Sciatic nerve (tissue), 2 donors: ENCODE measurements at places on chromosomes 5 and 9. TPM values are rescaled to one million over a fixed set of nuclear protein-coding genes. Genes with fewer than 3 reads are reported as not detected.

DNA sequence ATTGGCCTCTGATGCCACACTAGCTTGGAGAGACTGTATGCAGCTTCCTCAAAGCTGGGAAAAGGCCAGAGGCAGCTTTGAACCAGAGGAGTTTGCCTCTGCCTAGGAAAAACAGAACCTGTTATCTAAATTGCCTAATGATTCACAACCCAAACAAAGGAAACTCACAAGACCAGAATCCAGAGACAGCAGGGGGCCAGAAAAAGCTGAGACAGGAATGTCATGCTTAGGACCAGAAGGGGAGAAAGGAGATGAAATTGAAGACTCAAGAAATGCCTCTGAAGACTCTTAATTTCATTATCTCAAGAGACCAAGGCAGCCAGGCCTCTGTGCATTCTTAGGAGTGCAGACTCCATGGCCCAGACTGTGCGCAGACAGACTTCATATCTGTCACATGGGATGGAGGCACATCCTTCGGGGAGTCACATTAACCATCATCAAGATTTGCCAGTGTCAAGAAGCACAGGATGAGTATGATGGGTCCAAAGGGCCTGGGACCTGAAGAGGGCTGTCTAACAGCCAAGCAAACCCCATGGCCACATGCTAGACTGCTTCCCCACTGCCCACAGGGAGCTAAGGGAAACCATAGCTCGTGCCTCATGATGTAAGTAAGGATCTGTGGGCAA is 57.3 kb downstream of the ARSB start:
- DNase-seq, result no peak

DNA sequence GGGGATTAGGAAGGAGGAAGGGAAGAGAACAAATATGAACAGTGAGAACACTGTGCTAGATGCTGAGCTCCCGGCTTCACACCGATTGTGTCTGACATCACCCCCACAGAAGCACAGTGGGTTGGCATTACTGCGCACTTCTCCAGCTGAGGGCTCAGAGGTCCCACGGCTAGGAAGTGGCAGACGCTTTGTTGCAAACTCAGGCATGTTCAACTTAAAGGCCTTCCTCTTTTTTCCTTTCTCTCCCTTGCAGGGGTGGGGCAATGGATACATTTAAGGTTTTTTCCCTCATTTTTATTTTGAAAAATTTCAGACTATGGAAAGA is 15.5 kb upstream of the SHB start:
- DNase-seq, result peak; percentile 59

- DNase-seq, result no peak
Observed at GRCh38 chr5:14123551-14123950, 19.6 kb upstream of the TRIO start.

DNA sequence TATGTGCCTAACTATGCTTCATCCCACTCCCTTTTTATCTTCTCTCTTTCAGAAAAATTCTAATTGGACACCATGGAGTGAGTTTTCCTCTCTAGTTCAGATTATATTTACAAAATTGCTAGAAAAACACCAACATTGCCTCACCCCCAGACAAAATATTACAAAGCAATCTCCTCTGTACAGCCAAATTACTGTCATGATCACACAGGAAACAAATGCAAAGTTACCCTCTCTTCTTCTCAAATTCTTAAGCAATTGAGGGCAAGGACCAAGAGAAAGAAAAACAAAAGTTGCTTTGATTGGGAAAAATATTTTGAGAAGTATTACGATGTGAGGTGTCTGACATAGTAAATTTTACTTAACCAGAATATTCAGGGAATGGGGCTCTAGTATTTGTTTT is 30.8 kb upstream of the ABCA1 start:
- DNase-seq, result no peak

- no peak for DNase-seq
Observed at GRCh38 chr9:73845954-73846690, 651.0 kb upstream of the RORB start.

GRCh38 chr5:162025312-162025711 is 42.3 kb upstream of the GABRG2 start:
- DNase-seq, result no peak

GRCh38 chr5:64292611-64293215 is 127.1 kb downstream of the RNF180 start:
- DNase-seq, result no peak

DNA sequence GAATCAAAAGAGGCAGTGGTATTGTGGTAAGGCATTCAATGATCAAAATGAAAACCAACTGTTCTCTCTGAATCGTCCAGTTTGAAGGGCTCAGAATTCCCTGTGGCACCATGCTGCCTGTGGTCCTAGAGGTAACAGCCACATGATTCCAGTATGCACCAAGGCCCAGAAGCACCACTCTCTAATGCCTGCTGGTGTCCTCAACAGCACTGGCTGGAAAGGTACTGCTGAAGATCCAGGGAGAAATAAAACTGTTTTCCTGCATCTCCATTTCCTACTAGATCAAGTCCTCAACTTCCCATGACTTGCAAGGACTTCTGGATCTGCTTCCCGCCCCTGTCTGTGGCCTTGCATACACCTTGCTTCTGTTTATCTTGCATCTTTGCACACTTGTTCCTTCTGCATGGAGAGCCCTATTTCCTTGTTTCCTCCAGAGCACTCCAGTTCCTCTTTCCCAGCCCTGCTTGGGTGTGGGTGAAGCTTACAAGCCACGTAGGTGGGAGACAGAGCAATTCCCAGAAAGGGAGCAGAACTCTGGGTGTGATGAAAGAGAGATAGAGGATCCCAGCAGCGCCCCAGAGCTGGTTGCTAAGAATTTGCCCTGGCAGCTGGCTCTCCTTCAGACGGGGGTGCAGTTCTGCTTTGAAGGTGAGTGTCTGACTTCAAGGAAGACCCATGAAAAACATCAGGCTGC is 41.0 kb upstream of the EQTN start:
- no peak for DNase-seq

GRCh38 chr5:109315245-109315644 is 94.5 kb downstream of the PJA2 start:
- no peak for DNase-seq

DNA sequence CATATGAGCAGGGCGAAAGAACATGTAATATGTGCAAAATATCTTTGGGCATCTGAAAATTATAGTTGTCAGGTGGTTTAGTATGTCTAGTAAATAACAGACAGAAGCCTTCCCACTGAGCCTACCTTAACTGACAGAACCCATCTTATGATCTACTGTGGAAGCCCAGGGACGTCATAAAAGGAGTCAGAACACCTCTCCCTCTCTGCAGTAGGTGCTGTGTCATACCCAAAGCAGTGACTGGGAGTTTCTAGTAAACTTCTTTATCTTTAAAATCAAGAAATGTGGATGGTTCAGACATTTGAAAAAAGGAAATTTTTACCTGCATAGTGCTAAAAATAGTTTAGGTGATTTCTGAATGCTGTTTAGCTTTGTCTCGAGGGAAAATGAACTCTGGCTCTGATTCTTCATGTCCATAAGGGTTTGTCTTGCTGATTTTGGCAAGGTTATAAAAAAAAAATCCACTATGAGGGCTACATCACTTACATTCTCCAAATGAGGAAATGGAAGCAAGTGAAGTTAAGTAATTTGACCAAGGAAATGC is 104.0 kb downstream of the NUDT12 start:
- no peak for DNase-seq

GRCh38 chr5:161344234-161344633 is 202.3 kb downstream of the GABRB2 start:
- no peak for DNase-seq

GRCh38 chr5:36908544-36909260 is 32.1 kb downstream of the NIPBL start:
- DNase-seq, result no peak

DNA sequence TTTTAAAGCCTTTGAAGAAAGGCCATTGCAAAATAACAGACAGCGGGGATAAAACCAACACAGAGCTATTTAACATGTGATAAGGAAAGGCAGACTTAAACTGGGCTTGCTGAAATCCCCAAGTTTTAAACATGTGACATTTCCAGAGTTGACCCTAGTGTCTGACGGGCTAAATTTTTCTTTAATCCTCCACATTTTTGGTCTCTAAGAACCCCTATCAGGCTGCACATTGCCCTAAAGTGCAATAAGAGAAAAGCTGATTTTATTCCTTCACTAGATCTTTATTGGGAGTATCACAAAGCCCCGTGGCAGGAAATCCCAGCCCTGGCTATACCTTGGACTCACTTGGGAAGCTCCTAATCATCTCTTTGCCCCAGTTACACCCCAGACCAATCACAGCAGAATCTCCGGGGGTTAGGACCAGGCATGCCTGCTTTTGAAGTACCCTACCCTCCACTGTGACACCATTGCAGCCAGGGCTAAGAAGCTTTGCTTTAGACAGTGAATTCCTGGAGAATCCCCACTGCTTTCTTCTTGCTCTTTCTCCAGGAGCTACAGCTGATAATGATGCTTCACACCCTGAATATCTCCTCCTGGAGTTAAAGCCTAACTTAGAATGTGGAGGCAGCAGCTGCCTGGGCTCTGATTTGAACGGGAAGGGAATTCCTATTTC is 20.1 kb upstream of the COL15A1 start:
- DNase-seq, result no peak

DNA sequence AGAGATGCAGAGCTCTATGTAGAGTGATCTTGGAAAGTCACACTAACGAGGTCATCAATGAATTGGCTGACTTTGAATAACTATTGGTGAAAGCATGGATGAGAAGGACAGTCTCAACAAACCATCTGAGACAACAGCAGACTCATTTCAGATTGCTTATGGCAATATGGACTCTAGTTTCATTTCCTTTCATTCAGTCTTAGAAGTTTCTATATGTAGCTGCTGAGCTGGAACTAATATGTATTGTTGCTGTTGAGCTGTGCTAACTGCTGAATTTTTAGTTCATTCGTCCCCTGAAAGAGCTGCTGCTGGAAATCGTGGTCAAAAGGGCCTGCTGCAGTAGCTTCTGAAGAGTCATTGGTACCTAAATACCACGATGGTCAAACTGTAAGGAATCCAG is 31.3 kb downstream of the TNFSF15 start:
- no peak for DNase-seq

- DNase-seq, result no peak
Observed at GRCh38 chr5:32776200-32776599, 65.1 kb downstream of the NPR3 start.

Gene CCDC180
- total RNA-seq, result 8.2 TPM

Gene ENHO
- 23.5 TPM for total RNA-seq

Gene PCDHB11
- 9.9 TPM for total RNA-seq

Gene SPEF2
- 14.4 TPM for total RNA-seq

Gene SLC4A9
- 0.18 TPM for total RNA-seq
